CD4-positive, alpha-beta T cell (primary cell): ENCODE measurements at places on chromosomes 1 and 21. TPM values are rescaled to one million over a fixed set of nuclear protein-coding genes. Genes with fewer than 3 reads are reported as not detected.

DNA sequence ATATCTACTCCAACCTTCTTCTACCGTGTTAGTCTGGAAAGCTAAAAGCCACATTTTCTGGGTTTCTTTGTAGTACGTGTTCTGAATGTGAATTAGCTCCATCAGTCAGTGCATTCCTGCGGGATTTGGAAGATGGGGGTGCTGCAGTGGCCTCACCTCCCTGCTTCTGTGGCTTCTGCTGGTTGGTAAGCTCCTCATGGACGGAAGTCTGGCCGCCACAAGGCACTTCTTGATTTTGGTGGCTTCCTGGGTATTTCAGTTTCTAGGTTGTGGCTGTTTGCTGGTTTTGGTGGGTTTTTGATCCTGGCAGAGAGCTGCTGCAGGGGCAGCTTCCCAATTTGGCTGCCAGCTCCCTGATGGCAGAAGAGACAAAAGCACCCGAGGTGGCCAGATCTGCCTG, 20.9 kb upstream of the TACSTD2 start:
- H3K36me3 ChIP-seq: no peaks in the 10 kb centered on the region
- H3K4me1 ChIP-seq: no peaks in the 10 kb centered on the region

GRCh38 chr1:234488054-234489006, 9.4 kb upstream of the TARBP1 start:
- H3K27me3 ChIP-seq: no peaks in the 10 kb centered on the region
- no peak overlapping the region for H3K27ac ChIP-seq
- H3K4me1 ChIP-seq: peaks cover 11% of the 10 kb centered on the region
- H3K36me3 ChIP-seq: no peaks in the 10 kb centered on the region

- DNase-seq: no peak
- no peaks in the 10 kb centered on the region for H3K4me1 ChIP-seq
- H3K4me3 ChIP-seq: no peak overlapping the region
- H3K27ac ChIP-seq: no peak overlapping the region
- no peaks in the 10 kb centered on the region for H3K27me3 ChIP-seq
- H3K36me3 ChIP-seq: no peaks in the 10 kb centered on the region
These were observed 23.9 kb downstream of the PALMD start for GRCh38 chr1:99669821-99670220.

DNA sequence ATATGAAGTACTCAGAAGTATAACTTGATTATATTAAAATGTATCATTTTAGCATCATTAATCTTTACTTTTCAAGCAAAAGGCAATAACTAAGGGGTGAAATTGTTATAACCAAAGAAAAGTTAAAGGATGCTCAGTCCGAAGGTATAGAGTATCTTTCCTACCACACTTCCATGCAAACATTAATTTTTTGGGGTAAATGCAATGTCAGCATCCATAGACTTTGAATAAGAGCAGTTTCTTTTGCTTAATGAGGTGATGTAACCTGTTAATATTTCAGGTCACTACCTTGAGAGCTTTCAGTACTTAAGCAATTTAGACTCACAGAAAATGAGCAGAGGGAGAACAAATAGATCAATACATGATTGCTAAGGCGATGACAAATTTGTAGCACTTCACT, 1093.5 kb downstream of the PLA2G4A start:
- no peak for DNase-seq
- H3K36me3 ChIP-seq: no peaks in the 10 kb centered on the region
- no peaks in the 10 kb centered on the region for H3K27me3 ChIP-seq
- no peaks in the 10 kb centered on the region for H3K4me1 ChIP-seq
- no peak overlapping the region for H3K4me3 ChIP-seq
- H3K27ac ChIP-seq: no peak overlapping the region

DNA sequence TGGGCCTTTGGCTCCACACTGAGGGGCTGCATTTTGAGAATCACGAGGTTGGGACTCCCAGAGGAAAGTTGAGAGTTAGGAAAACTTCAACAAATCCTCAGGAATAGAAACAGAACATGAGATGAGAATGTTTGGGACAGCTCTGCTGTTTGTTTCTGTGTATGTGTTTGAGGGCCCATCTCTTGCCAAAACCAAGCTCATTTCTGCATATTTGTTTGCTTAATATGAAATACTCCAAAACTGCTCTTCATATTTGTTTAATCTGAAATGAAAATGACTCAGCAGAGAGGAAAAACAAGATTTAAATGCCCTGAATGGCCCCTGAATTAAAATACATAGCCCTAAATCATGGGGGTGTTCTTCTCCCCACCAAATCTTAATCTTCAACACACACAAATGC, 78.1 kb downstream of the DDR2 start:
- H3K36me3 ChIP-seq: no peaks in the 10 kb centered on the region
- H3K4me1 ChIP-seq: no peaks in the 10 kb centered on the region
- no peaks in the 10 kb centered on the region for H3K27me3 ChIP-seq
- DNase-seq: no peak
- no peak overlapping the region for H3K4me3 ChIP-seq

DNA sequence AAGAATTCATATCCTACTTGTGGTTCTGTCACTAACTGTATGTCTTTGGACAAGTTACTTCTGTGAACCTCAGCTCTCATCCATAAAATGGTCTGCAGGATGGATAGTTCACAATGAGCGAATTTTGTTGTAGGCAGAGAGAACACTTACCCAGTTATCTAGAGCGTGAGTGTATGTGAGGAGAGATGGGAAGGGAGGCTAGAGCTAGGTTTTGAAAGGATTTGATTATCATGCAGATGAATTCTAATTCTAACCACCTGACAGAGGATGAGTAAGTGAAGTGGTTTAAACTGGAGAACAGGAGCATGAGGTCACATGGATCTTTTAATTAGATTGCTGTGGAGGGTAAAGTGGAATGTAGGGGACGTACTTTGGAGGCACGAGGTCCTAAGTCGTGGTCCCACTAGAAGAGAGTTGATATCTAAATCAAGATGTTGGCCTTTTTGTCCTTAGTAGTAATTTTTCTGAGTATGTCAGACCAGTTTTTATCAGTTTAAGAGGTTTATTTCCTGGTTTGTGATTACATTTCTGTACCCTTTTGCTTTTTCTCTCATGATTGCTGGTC, 5.0 kb downstream of the SUCO start:
- H3K4me3 ChIP-seq: no peak overlapping the region
- no peaks in the 10 kb centered on the region for H3K36me3 ChIP-seq
- H3K27me3 ChIP-seq: no peaks in the 10 kb centered on the region
- H3K4me1 ChIP-seq: peaks cover 13% of the 10 kb centered on the region

- no peak overlapping the region for H3K27ac ChIP-seq
- no peak for DNase-seq
- no peaks in the 10 kb centered on the region for H3K27me3 ChIP-seq
- no peaks in the 10 kb centered on the region for H3K4me1 ChIP-seq
- H3K4me3 ChIP-seq: no peak overlapping the region
These were observed 57.5 kb upstream of the RBM15 start for GRCh38 chr1:110281363-110282290.

DNA sequence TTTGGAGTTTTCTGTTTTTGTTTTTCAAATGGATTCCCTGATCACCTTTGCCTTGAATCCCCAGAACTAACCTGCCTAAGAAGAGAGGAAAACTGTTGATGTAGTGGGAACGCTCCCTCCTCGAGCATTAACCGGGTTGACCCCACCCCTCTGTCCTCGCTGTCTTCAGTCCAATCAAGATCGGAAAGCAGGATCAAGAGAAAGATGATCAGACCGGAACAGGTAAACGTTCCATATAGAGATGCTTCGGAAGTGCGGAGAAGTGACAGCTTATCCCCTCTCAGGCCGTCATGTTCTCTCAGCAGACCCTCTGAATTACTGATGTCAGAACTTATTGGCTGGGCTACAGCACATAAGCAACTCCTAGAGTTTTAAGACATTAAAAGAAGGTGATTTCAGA, 800 bp upstream of the FAM163A start:
- peaks cover 12% of the 10 kb centered on the region for H3K4me1 ChIP-seq
- no peaks in the 10 kb centered on the region for H3K36me3 ChIP-seq
- H3K4me3 ChIP-seq: no peak overlapping the region
- DNase-seq: no peak
- no peak overlapping the region for H3K27ac ChIP-seq

DNA sequence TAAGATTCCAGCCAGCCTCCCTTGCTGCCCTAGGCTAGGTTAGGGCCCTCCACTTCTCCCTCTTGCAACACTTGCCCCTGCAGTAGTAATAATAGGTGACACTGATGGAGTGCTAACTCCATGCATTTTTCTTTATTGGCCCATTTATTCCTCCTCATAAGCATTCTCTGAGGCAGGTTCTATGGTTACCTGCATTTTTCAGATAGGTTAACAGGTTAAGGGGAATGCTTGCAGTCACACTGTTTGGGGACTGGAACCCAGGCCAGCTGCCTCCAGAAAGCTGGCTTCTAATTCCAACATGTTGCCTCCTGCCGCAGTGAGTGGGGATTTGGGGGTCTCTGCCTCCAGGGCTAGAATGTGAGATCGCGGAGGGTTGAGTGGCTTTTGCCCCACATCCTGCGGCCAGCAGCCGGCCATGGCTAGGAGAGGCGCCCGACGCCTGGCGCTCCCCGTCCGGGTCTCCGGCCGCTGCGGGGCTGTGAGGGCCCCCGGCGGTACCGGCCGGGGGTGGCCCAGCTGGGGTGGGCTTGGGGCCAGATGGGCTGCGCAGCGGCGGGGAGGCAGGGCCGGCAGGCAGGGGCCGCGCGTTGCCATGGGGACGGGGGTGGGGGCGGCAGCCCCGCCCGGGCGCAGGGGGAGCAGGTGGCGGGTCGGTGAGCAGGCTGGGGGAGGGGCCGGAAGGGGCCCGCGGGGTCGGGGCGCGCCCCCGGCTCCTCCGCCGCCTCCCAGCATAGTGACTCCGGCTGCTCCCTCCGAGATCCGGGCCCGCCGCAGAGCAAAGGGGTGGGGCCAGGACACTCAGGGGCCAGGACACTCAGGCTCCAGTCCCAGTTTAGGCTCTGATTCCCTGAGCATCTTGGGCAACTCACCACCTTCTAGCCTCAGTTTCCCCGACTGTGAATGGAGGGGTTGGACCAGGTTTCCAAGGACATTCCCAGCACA, 68.4 kb upstream of the SSBP3 start:
- DNase-seq: peak; percentile 43
- H3K4me1 ChIP-seq: peaks cover 47% of the 10 kb centered on the region
- peak overlapping the region; percentile 79 for H3K27ac ChIP-seq
- H3K4me3 ChIP-seq: peak overlapping the region; percentile 56
- H3K36me3 ChIP-seq: no peaks in the 10 kb centered on the region

DNA sequence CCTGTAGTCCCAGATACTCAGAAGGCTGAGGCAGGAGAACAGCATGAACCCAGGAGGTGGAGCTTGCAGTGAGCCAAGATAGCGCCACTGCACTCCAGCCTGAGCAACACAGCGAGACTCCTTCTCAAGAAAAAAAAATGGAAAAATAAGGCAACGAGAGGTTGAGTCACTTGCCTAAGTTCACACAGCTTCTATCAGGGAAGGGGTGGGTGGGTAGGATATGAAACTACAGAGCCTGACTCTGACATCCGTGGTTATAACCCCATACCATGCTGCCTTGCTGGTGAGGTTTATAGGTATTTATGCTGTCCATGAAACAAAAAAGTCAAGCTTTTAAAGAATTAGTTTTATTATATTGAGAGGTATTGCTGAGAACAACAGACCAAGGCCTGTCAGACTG, 61.5 kb upstream of the RAB4A start:
- no peak for DNase-seq
- H3K4me3 ChIP-seq: no peak overlapping the region
- no peaks in the 10 kb centered on the region for H3K27me3 ChIP-seq
- H3K36me3 ChIP-seq: no peaks in the 10 kb centered on the region
- H3K4me1 ChIP-seq: peaks cover 7% of the 10 kb centered on the region
- no peak overlapping the region for H3K27ac ChIP-seq

- H3K27me3 ChIP-seq: no peaks in the 10 kb centered on the region
- DNase-seq: peak; percentile 62
- H3K27ac ChIP-seq: peak overlapping the region; percentile 13
- no peaks in the 10 kb centered on the region for H3K36me3 ChIP-seq
- H3K4me3 ChIP-seq: peak overlapping the region; percentile 34
These were observed 353.5 kb upstream of the B3GALT2 start for GRCh38 chr1:193539731-193540459.

DNA sequence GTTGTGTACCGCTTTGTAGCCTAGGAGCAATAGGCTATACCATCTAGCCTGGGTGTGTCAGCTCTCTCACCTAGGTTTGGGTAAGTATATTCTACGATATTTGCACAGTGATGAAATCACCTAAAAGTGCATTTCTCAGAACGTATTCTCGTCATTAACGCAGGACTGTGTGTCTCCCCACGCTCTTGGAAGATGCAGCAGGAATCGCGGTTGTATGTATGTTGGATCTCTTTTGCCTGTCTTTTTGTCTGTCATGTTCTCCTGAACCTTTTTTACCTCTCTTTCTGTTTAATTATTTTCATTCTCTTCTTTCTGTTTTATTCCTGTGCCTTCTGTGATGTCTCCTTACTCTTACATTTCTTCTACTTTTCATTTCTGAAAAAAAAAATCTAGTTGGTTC, 140.5 kb upstream of the COL6A1 start:
- DNase-seq: no peak
- H3K27me3 ChIP-seq: no peaks in the 10 kb centered on the region
- H3K36me3 ChIP-seq: no peaks in the 10 kb centered on the region
- no peak overlapping the region for H3K27ac ChIP-seq

DNA sequence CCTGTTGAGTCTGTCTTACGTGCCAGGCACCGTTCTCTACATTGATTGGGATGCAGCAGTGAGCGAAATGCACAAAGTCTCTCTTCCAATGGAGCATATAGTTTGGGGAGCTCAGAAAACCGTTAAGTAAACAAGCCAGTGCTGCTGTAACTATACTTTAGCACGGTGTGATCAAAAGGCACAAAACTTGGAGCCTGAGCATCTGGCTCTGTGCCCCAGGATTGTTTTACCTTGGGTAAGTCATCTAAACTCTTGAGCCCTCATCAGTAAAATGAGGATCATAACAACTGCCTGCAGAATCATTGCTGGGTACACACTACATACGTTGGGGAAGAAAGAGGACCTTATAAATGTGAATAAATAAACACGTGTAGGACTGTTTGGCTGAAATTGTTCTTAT, 1.8 kb downstream of the HHIPL2 start:
- H3K27me3 ChIP-seq: peaks cover 13% of the 10 kb centered on the region
- H3K4me1 ChIP-seq: no peaks in the 10 kb centered on the region
- no peak overlapping the region for H3K4me3 ChIP-seq
- no peak for DNase-seq
- H3K27ac ChIP-seq: no peak overlapping the region

- H3K27me3 ChIP-seq: no peaks in the 10 kb centered on the region
- no peak overlapping the region for H3K4me3 ChIP-seq
- peak; percentile 51 for DNase-seq
- H3K4me1 ChIP-seq: peaks cover 28% of the 10 kb centered on the region
- H3K27ac ChIP-seq: no peak overlapping the region
These were observed 2.5 kb upstream of the BCL10 start for GRCh38 chr1:85278853-85279314.

- no peak overlapping the region for H3K27ac ChIP-seq
- H3K27me3 ChIP-seq: no peaks in the 10 kb centered on the region
- no peaks in the 10 kb centered on the region for H3K36me3 ChIP-seq
- no peak overlapping the region for H3K4me3 ChIP-seq
- peaks cover 54% of the 10 kb centered on the region for H3K4me1 ChIP-seq
These were observed 44.6 kb upstream of the DMRTB1 start for GRCh38 chr1:53414632-53415031.

GRCh38 chr1:212487286-212487685, 54.6 kb downstream of the NENF start:
- H3K36me3 ChIP-seq: no peaks in the 10 kb centered on the region
- H3K4me3 ChIP-seq: no peak overlapping the region
- no peaks in the 10 kb centered on the region for H3K4me1 ChIP-seq
- H3K27me3 ChIP-seq: no peaks in the 10 kb centered on the region
- no peak for DNase-seq

FCRL4 gene
- not detected for total RNA-seq

SLC25A34 gene
- 2.8 TPM for total RNA-seq

ZFYVE9 gene
- 6.1 TPM for total RNA-seq

BTBD19 gene
- 36.5 TPM for total RNA-seq

ATF3 gene
- 10.4 TPM for total RNA-seq

GPA33 gene
- 4.8 TPM for total RNA-seq
